Activated CD8-positive, alpha-beta T cell treated with anti-CD3 and anti-CD28 coated beads for 36 hours (primary cell): ENCODE measurements at places on chromosomes 16 and 17. TPM values are rescaled to one million over a fixed set of nuclear protein-coding genes. Genes with fewer than 3 reads are reported as not detected.
A peak's percentile ranks its signal among the peaks of the same experiment; 100 is the strongest.

TBC1D3I gene
- total RNA-seq, result 0.38 TPM

SEZ6 gene
- total RNA-seq, result not detected

CD19 gene
- total RNA-seq, result 1.1 TPM

MYLK3 gene
- not detected for total RNA-seq

NFATC2IP gene
- total RNA-seq, result 71.8 TPM

CA5A gene
- total RNA-seq, result not detected

TVP23B gene
- 26.8 TPM for total RNA-seq

HCRT gene
- total RNA-seq, result not detected

NPIPB8 gene
- not detected for total RNA-seq

USP36 gene
- total RNA-seq, result 86.3 TPM

ACE gene
- 0.51 TPM for total RNA-seq

CCL16 gene
- total RNA-seq, result not detected

DNA sequence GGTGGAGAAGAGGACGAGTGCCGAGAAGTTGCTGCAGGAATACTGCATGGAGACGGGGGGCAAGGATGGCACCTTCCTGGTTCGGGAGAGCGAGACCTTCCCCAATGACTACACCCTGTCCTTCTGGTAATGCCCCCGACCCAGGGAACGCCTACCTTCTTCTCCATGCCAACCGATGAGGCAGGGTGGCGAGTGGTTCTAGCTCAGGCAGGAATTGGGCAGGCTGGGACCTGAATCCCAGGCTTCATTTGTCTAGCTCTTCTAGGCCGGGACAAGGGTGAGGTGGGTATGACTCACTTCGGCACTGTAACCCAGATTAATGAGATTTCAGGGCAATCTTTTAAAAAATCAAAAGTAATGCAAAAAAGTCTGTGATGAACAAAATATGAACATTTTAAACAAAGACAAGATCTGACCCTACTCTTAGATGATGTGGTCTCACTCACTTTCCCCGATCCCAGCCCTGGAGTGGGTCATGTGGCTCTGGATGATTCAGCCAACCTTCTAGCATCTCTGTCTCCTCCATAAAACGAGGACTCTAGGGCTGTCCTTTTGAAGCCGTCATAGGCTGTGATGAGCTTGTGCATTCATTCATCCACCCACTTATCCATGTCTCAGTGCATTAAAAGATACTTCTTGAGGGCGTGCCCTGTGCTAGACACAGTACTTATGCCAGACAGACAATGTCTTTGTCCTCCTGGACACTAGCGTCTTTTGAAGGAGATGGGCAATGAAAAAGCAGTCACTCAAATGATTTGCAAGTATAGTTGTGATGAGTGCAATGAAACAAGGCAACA lies 102.6 kb downstream of the SDR42E1 start:
- no peaks in the 10 kb centered on the region for H3K27me3 ChIP-seq
- DNase-seq, result no peak
- H3K4me3 ChIP-seq, result no peak overlapping the region
- no peaks in the 10 kb centered on the region for H3K4me1 ChIP-seq

- DNase-seq, result no peak
- no peaks in the 10 kb centered on the region for H3K4me1 ChIP-seq
- peaks cover 1% of the 10 kb centered on the region for H3K27me3 ChIP-seq
- H3K27ac ChIP-seq, result no peak overlapping the region
These were observed 45.4 kb downstream of the KCNJ16 start for GRCh38 chr17:70120425-70120824.

GRCh38 chr17:72723711-72724110 lies 368.8 kb downstream of the SLC39A11 start:
- no peak overlapping the region for H3K27ac ChIP-seq
- no peak overlapping the region for H3K4me3 ChIP-seq
- no peak for DNase-seq
- no peaks in the 10 kb centered on the region for H3K27me3 ChIP-seq
- H3K4me1 ChIP-seq, result peaks cover 43% of the 10 kb centered on the region
- no peaks in the 10 kb centered on the region for H3K36me3 ChIP-seq

DNA sequence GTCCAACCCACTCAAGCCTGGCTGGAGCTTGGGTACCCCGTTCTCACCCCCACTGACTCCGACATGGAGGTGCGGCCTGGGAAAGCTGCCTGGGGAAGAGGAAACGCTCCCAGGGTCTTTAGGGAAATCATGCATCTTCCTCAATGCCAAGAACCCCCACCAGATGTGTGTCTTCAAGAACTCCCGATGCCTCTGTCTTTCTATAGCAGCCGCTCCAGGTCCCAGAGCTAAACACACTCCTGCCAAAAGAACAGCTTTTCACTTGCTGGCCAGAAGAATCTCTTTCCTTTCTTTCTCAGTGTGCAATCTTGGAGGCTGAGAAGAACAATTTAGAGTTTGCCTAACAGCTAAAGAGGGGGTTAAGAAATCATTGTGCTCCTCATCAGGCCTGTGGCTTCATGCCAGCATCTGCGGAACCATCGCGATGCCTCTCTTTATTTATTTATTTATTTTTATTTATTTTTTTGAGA lies 41.1 kb upstream of the MTSS2 start:
- H3K4me1 ChIP-seq, result no peaks in the 10 kb centered on the region
- H3K4me3 ChIP-seq, result no peak overlapping the region
- H3K27ac ChIP-seq, result no peak overlapping the region
- no peak for DNase-seq

- H3K36me3 ChIP-seq, result no peaks in the 10 kb centered on the region
- H3K27me3 ChIP-seq, result no peaks in the 10 kb centered on the region
- no peak for DNase-seq
- no peak overlapping the region for H3K27ac ChIP-seq
- no peak overlapping the region for H3K4me3 ChIP-seq
These were observed 152.5 kb downstream of the XYLT1 start for GRCh38 chr16:17318238-17318637.

DNA sequence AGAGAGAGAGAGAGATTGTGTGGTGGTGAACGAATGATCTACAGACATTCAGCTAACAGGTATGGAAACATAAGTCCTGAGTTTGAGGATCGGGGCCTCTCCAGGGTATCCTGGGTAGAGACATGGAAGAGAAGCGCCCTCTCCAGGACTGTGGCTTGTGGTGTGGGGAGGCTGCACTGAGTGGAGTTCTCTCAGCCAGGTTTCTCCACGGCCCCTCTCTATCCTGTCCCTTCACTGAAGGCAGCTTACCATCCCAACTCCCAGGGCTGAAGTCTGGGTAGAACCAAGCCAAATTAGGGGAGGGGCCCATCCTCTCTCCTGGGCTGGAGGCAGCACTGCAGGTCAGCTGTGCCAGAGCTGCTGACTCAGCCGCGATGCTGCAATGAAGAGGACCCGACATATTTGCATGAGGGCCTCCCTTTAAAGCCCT lies 6.2 kb downstream of the C1QL1 start:
- H3K36me3 ChIP-seq, result no peaks in the 10 kb centered on the region
- H3K4me1 ChIP-seq, result peaks cover 7% of the 10 kb centered on the region
- no peak overlapping the region for H3K4me3 ChIP-seq
- no peak for DNase-seq
- H3K27me3 ChIP-seq, result peaks cover 40% of the 10 kb centered on the region

DNA sequence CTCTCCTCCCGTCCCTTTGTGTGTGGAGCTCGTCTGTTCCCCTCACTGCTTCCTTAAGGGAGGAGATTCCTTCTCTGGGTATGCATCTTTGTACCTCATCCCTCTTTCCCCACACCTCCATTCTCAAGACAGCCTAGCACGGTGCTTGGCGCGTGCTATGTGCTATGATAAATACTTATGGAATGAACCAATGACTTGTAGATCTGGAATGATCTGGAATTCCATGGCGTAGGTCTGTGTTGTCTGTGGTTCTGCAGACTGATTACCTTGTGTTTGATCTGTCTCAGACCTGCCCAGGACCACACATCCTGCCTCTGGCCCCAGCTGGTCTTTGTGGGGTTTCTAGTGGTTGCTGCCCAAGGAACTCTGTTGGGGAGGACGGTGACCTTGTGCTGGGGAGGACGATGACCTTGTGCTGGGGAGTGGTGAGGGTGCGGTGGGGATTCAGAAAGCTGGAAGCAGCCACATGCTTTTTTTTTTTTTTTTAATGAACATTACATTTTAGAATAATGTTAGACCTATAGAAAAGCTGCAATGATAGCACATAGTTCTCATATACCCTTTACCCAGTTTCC lies 33.5 kb upstream of the ETV4 start:
- no peaks in the 10 kb centered on the region for H3K36me3 ChIP-seq
- no peak overlapping the region for H3K4me3 ChIP-seq
- no peak overlapping the region for H3K27ac ChIP-seq

DNA sequence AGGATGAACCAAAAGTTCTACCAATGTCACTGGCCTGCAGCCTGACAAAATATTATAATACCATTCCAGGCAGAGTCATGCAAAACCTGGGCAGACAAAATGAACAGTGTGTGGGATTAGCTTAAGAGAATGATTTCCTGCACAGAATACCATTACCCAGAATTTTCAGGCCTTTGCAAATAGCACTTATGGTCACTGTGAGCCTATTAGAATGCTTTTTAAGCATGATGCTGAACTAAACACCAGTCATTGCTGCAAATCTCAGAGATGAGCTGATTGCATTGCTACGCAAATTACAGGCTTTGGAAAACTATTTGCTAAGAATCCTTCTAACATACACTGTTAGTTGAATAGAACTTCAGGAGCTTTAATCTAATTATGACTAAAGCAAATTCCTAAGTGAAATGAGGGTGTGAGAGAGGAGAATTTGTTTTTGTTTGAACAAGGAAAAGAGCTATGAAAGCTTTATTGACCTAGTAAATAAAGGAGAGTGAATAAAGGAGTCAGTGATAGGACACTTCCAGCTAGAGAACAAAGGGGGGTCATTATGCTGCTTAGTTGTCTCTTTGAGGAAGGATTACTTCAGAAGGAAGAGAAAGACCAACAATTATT lies 398.8 kb downstream of the HS3ST3B1 start:
- H3K27ac ChIP-seq, result no peak overlapping the region
- DNase-seq, result no peak
- no peaks in the 10 kb centered on the region for H3K27me3 ChIP-seq
- H3K4me1 ChIP-seq, result no peaks in the 10 kb centered on the region

DNA sequence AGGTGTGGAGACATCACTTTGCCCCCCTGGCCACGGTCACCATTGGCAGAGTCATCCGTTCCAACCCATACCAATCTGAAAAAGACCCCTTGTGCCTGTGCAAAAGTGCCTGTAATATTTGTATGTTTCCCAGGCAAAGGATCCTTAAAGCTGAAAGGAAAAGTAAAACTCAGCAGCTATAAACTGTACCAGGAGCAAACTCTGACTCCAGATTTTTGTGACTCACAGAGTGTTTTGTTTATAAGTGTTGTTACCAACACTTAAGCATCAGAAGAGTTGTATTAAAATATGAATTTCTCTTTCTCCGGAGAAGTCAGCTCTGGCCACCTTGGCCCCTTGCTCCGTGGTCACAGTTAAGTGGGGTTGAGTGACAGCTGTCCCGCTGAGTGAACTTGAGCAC lies 75.9 kb downstream of the IRX6 start:
- H3K27me3 ChIP-seq, result peaks cover 9% of the 10 kb centered on the region
- no peaks in the 10 kb centered on the region for H3K36me3 ChIP-seq
- H3K27ac ChIP-seq, result no peak overlapping the region
- no peak for DNase-seq

DNA sequence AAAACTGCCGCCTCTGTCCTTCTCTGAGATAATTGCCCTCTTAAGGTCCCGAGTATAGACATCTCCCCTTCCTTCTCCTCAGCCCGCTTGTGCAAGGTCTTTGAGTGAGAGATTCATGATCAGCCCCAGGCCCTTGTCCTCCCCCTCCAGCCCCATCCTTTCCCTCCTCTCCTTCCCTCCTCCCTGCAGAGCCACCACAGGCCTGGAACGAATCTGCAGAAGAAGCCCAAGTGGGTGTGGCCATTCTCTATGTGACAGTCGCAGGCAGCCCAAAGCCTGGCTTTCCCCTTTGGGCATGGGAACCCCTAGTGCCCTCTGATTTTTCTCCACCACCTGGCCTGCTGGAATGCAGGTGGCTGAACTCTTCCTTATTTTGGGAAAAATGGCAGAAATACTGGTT lies 7.2 kb upstream of the NDRG4 start:
- H3K4me1 ChIP-seq, result peaks cover 8% of the 10 kb centered on the region
- no peak for DNase-seq

GRCh38 chr17:43755389-43755875 lies 3.2 kb downstream of the SOST start:
- H3K4me3 ChIP-seq, result no peak overlapping the region
- no peak overlapping the region for H3K27ac ChIP-seq
- peaks cover 29% of the 10 kb centered on the region for H3K27me3 ChIP-seq
- peak; percentile 36 for DNase-seq

GRCh38 chr16:28573738-28574718 lies 20.3 kb downstream of the SGF29 start:
- H3K27me3 ChIP-seq, result no peaks in the 10 kb centered on the region
- H3K4me3 ChIP-seq, result no peak overlapping the region
- H3K36me3 ChIP-seq, result peaks cover 3% of the 10 kb centered on the region
- peaks cover 21% of the 10 kb centered on the region for H3K4me1 ChIP-seq
- DNase-seq, result no peak

DNA sequence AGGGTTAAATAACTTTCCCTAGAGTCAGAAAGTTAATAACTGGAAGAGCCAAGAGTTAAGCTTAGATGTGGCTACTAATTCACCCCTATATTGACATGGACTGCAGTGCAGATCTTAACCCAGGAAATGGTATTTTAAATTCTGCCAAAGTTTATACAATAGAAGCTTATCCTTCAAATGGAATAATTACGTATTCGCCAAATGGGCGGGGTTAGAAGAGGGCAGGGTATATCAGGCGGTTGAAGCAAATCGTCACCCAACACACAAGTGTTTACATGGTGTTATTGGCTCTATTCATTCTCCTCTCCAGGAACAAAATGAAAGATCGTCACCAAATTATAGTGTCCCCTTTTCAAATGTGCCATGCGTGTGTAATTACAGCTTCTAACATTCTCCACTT lies 182.7 kb downstream of the PRKCB start:
- no peak for DNase-seq
- no peak overlapping the region for H3K4me3 ChIP-seq
- peak overlapping the region; percentile 12 for H3K27ac ChIP-seq
- H3K27me3 ChIP-seq, result no peaks in the 10 kb centered on the region
- H3K36me3 ChIP-seq, result peaks cover 15% of the 10 kb centered on the region
- H3K4me1 ChIP-seq, result peaks cover 53% of the 10 kb centered on the region

- peaks cover 43% of the 10 kb centered on the region for H3K36me3 ChIP-seq
- H3K4me1 ChIP-seq, result no peaks in the 10 kb centered on the region
- peak; percentile 52 for DNase-seq
- no peak overlapping the region for H3K4me3 ChIP-seq
These were observed 53.0 kb downstream of the RPA1 start for GRCh38 chr17:1882836-1883235.

GRCh38 chr17:70139449-70139993 lies 29.8 kb upstream of the KCNJ2 start:
- H3K4me3 ChIP-seq, result no peak overlapping the region
- H3K27ac ChIP-seq, result no peak overlapping the region
- H3K4me1 ChIP-seq, result peaks cover 20% of the 10 kb centered on the region
- peaks cover 2% of the 10 kb centered on the region for H3K27me3 ChIP-seq
- no peaks in the 10 kb centered on the region for H3K36me3 ChIP-seq

DNA sequence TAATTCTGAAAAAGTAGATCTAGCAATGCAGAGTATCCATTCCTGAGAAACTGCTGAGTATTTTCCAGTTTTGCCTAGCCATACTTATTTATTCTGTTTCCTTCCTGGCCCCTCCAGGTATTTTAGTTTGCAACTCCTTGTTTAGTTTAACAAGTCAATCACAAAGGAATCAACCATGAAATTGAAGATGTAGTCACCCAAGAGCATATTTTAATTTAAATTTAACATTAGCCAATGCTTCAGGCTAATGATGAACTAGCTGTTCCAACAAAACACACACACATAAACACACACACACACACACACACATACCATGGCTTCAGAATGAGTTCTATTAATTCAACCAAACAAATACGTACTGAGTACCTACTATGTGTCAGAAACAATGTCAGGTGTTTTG lies 332.8 kb upstream of the ERCC4 start:
- no peaks in the 10 kb centered on the region for H3K4me1 ChIP-seq
- H3K27me3 ChIP-seq, result no peaks in the 10 kb centered on the region
- H3K4me3 ChIP-seq, result no peak overlapping the region
- no peaks in the 10 kb centered on the region for H3K36me3 ChIP-seq
- H3K27ac ChIP-seq, result no peak overlapping the region
- DNase-seq, result no peak
